Neural progenitor cell (in vitro differentiated cells): ENCODE measurements at places on chromosomes 16 and 17.

GRCh38 chr16:19837984-19838707 lies 46.5 kb downstream of the GPRC5B start:
- peak; percentile 73 for DNase-seq

- no peak for DNase-seq
These were observed 55.8 kb downstream of the TMEM186 start for GRCh38 chr16:8741636-8742035.

DNA sequence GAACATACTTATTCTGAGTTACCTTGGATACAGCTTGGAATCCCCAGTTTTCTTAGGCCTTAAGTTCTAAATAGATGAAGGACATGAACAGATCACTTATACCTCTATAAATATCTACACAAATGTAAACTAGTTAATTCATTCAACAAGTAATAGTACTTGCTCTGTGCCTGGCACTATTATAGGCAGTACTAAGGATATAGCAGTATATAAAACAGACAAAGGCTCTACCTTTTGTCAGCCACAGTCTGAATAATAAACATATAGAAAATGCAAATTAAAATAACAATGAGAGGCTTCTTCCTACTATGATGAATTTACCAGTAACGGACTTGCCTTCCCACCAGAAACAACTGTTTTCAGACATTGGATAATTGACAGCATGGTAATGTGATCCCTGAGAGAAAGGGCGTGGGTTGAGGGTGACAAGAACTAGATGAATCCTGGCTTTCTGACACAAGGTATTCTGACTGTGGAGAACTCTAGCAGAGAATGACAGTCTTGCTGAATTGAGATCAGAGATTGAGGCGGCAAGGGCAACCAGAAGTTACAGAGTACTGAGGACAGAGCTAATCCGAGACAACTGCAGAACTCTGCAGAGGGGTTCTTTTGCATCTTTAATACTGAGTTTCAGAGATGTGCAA lies 170.5 kb downstream of the TANC2 start:
- peak; percentile 37 for DNase-seq

- DNase-seq, result no peak
These were observed 11.5 kb downstream of the CENPN start for GRCh38 chr16:81018496-81018895.

- peak; percentile 84 for DNase-seq
These were observed 5.2 kb upstream of the CDH8 start for GRCh38 chr16:62041401-62041800.

GRCh38 chr16:12419151-12419550 lies 384.5 kb downstream of the CPPED1 start:
- peak; percentile 40 for DNase-seq

DNA sequence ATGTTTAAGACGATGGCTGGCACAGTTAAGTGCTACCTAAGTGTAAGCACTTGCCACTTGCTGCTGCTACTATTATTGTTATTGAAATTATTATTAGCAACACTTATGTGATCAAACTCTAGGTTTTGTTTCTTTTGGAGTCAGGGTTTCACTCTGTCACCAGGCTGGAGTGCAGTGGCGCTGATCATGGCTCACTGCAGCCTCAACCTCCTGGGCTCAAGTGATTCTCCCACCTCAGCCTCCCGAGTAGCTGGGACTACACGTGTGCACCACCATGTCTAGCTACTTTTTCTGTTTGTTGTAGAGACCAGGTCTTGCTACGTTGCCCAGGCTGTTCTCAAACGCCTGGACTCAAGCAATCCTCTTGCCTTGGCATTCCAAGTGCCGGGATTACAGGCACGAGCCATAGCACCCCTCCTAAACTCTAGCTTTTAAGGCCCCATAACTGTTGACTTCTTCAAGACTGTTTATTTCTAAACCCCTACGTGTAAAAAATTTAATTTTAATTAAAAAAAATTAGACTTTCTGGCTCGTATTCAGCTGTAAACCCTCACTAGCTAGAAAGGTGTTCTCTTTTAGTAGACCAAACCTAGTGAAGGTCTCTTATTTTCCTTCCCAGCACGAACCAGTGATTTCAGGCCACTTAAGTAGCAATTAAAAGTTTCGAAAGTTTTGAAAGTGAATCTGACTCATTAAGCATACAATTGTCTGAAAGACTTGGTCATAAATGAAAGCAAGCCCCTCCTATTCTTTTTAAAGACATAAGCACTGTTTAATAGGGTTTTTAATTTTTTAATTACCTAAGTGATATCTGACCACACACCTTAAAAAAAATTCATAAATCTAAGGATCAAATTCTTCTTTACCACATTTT lies 11.7 kb upstream of the SCNN1B start:
- DNase-seq, result no peak
